ENCODE measurements at places on chromosomes 3 and 15. TPM values are rescaled to one million over a fixed set of nuclear protein-coding genes. Genes with fewer than 3 reads are reported as not detected.

DNA sequence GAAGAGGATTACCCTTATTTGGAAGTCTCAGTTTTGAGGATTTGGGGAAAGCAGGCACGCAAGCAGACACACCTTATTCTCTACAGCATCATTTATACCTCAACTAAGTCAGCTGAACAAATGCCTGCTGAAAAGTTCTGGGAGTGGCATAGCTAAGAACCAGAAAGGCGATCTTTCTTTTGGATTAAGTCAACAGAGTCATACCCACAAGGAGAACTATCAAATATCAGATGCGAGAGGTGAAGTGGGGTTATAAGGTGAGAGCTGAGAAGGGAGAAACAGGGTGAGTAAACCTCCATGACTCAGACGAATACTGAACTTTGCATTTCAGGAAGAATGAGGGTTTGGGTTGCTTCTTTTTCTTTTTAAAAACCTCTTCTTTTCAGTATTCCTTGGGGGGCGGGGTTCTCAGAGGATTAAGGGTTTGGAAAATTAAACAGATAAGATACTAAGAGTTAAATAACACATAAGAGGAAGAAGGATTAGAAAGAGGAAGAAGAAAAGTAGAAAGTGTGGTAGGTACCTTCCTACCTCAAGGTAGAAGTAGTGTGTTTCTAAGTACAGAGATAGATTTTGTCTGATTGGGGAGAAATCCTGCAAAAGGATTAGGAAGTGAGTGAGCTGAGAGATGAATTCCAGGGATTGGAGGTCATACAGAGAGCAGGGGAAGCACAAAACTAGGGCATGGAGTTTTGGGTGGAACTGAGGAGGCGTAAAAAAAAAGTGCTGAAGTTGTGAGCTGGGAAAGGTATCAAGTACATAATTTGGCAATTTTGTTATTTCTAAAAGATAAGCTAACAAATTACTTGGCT is 41.3 kb upstream of the ICE2 start:
- no peak for DNase-seq

- DNase-seq, result no peak
Measured at GRCh38 chr15:85474700-85475316, 94.4 kb downstream of the AKAP13 start.

DNA sequence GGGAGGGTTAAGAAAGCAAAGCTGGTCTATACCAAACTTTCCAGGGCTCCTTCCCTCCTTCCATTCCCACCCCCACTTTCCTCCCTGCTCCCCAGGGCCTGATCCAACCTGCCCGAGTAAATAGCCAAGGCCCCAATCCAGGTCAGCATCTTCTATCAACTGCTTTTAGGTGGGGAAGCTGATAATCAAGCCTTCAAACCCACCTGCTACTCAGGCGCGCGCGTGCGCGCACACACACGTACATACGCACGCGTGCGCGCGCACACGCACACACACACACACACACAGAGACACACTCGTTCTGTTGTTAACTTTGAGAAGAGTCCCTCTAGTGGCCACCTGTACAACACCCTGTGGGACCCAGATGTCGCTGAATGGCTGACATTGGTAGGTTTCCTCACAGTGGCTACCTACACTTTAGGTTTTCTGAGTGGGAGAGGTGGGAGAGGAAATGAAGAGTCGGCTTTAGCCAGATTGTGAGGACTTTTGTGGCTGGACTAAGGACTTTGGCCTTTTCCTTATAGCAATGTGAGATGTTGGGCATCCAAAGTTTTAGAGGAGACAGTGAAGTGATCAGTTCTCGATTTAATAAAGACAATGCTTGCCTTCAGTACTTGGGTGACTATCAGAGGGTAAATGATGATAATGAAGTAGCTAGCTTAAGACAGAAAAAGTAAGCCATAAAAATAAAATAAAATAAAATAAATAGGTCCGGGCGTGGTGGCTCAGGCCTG is 179.9 kb upstream of the C2CD4B start:
- no peak for DNase-seq

DNA sequence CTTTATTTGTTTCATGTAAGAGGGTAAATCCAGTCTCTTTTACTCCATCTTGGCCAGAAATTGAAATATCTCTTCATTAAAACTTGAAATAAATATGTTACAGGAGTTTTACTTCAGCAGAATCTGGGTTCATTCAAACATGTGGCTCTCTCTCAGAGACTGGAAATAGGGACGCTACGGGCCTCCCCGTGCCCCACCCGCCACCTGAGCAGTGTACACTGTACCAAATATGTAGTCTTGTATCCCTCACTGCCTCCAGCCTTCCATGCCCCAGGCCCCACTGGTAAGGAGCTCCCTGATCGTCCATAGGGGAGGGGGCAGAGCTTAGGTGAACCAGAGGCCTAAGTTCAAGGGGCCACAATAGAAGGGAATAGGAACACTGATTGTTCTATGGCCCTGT is 36.0 kb downstream of the RPL39L start:
- DNase-seq, result no peak

DNA sequence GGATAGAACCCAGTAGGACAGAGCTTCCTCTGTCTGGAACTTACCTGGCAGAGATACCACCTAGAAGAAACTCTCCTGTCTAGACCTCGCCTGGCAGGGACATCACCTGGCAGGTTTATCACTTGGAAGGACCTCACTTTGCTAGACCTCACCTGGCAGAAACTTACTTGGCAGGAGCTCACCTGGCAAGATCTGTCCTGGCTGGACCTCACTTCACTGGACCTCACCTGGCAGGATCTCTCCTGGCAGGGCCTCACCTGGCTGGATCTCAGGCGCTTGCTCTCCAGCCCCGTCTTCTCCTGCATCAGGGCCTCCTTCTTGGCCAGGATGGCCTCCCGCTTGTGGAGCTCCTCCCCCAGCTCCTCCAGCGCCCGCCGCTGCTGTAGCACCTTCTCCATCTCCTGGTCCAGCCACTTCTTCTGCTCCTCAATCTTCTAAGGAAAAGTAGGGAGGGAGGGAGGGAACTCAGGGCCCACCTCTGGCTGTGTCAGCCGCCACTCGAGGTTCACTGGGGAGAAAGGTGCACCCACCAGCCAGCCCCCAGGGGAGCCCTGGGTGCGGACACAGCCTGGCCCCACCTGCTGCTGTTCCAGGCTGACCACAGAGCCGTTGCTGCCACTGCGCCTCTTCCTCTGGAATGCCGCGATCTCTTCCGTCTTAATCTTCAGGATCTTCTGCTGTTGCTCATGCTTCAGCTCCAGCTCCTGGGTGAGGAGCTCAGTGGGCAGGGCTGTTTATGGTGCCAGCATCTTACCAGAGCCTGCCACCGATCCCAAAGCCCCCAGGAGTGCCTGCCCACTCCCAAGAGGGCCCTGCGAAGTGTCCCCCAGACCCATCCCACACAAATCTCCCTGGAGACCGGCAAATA is 22.5 kb downstream of the KIF7 start:
- no peak for DNase-seq

The SYNPR gene
- not detected for polyA plus RNA-seq

The GOLGA8K gene
- 0.12 TPM for polyA plus RNA-seq

The PTPN9 gene
- polyA plus RNA-seq, result 34.8 TPM

All from ovary (tissue), 10 donors.